Colonic mucosa (tissue), 4 donors: ENCODE measurements at places on chromosomes 1 and 21. TPM values are rescaled to one million over a fixed set of nuclear protein-coding genes. Genes with fewer than 3 reads are reported as not detected.

DNA sequence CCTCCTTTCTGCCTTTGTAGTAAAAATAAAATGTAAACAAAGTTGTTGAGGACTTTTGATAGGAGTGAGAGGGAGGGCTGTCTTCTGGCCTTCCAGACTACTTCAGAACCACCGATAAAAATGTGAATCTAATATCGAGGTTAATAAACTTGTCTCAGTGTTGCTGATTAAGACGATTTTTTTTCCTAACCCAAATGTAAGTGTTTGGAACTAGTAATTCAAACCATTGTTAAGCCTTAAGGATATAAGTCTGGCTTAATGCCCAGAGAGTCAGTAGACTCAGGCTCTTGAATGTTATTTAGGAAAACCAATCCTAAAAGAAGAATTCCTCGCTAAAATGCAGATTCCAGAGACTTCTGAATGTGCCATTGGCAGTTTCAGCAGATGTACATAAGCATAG is 356.9 kb downstream of the SIPA1L2 start:
- H3K36me3 ChIP-seq, result no peaks in the 10 kb centered on the region
- H3K27ac ChIP-seq, result no peak overlapping the region
- no peaks in the 10 kb centered on the region for H3K4me1 ChIP-seq
- H3K27me3 ChIP-seq, result no peaks in the 10 kb centered on the region
- no peak for DNase-seq

DNA sequence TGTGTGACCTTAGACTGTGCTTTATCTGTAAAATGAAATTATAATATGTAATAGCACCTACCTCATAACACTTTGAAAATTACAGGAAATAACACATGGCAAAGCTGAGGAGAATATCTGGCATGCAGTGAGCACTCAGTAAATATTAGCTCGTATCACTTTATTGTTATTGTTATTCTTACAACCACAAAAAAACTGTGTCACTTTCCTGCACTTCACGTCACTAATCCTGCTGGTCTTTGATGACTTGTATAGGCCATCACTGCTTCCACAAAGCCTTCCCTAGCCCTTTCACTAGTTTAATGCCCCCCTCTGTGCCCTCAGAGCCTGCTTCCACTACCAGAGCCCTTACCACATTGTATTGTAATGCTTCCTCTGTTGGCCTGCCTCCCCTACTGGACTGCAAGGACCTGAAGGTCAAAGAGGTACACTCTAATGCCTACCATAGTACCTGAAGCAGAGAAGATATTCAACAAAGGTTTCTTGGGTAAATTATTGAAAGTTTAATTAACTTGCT is 231.6 kb downstream of the NFIA start:
- H3K4me1 ChIP-seq, result no peaks in the 10 kb centered on the region
- H3K36me3 ChIP-seq, result no peaks in the 10 kb centered on the region
- no peak for DNase-seq
- H3K27ac ChIP-seq, result no peak overlapping the region

The ADORA1 gene
- 1.6 TPM for total RNA-seq

The BMP8B gene
- total RNA-seq, result 4.9 TPM

The URB2 gene
- total RNA-seq, result 10.0 TPM

DNA sequence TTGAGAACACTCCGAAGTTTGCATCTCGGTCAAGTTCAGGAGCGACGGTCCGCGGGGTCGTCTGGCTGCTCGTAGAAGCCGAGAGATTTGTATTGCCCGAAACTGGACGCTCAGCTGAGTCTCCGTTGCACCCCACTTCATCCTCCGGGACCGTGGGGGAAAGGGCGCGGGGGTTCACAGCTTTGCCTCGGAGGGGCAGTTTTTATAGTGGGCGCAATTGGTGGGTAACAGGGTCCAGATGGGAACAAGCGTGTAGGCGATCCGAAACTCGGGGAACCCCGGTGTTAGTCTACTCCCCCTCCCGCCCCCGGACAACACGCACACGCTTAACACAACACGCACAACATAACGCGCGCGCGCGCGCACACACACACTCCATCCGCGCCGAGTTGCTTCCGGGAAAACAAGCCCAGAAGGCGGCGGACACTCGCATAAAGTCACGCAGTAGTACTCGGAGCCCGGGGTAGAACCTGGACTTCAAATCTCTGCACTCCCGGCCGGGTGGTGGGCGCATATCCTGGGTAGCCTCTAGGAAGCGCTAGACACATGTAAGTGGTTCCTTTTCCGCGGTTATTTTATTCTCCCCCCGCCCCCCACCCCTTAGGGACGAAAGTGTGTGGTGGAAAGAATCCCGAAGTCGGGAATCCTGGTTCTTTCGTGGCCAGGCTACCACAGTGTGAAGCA is 1.1 kb upstream of the JUN start:
- H3K4me1 ChIP-seq, result no peaks in the 10 kb centered on the region
- H3K27me3 ChIP-seq, result no peaks in the 10 kb centered on the region
- peak; percentile 86 for DNase-seq
